ENCODE measurements at places on chromosomes 6 and 20. TPM values are rescaled to one million over a fixed set of nuclear protein-coding genes. Genes with fewer than 3 reads are reported as not detected.

Gene NAPB
- total RNA-seq, result 8.5 TPM

Gene FAM162B
- total RNA-seq, result not detected

DNA sequence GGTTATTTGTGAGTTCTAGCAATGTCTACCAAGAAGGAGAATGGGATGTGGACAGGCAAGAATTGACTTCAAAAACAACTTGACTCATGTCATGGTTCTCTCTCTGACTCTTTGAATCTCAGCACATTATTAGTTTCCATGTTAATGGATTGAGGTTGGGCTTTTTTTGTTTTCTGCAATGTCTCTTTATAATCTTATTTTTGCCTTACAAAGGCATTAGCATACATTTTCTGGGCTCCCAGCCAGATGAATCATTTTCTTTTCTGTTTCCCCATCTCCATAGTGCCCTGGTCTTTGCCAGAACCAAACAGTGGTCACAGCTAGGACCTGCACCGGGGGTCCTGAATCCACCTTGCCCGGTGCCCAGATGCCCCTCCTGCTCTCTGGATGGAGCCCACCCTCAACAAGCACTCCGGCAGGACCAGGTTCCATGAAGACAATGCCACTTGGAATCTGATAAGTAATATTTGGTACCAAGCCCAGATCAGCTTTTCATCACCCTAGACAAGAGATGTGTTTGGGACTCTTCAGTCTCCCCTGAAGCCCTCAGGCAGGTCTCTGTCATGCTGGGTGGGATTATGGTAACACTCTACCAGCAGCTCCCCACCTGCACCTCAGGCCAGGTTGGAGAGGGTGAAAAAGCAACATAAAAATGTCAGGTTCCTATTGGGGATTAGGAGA is 266.7 kb upstream of the SULF2 start:
- no peaks in the 10 kb centered on the region for H3K4me1 ChIP-seq
- no peak overlapping the region for H3K4me3 ChIP-seq
- H3K36me3 ChIP-seq, result no peaks in the 10 kb centered on the region
- peaks cover 11% of the 10 kb centered on the region for H3K27me3 ChIP-seq
- H3K27ac ChIP-seq, result no peak overlapping the region
- DNase-seq, result no peak

DNA sequence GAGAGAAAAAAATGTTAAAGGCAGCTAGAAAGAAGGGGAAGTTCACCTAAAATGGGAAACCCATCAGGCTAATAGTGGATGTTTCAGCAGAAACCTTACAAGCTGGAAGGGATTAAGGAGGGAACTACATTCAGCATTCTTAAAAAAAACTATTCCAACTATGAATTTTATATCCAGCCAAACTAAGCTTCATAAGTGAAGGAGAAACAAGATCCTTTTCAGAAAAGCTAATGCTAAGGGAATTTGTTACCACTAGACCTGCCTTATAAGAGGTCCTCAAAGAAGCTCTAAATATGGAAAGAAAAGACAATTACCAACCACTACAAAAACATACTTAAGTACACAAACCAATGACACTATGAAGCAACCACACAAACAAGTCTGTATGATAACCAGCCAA is 59.2 kb upstream of the SLC35F1 start:
- H3K4me3 ChIP-seq, result no peak overlapping the region
- H3K27me3 ChIP-seq, result no peaks in the 10 kb centered on the region
- no peaks in the 10 kb centered on the region for H3K36me3 ChIP-seq
- DNase-seq, result no peak
- H3K27ac ChIP-seq, result no peak overlapping the region

DNA sequence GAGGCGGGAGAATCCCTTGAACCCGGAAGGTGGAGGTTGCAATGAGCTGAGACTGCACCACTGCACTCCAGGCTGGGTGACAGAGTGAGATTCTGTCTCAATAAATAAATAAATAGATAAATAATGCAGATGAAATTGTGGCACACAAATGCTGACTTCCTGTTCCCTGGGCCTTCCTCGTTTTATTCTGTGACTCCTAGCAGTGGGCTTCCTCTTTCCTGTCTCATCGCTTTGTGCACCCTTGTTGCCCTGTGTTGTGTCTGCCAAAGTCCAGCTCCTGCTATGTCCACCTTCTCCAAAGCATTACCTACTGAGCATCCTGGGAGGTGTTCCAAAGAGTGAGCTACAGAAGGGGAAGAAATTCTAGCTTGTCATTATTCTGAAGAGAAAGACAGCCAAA is 100.2 kb upstream of the TIAM2 start:
- no peak for DNase-seq
- H3K4me3 ChIP-seq, result no peak overlapping the region
- no peaks in the 10 kb centered on the region for H3K27me3 ChIP-seq

GRCh38 chr6:168968228-168968627 is 285.4 kb downstream of the THBS2 start:
- H3K27me3 ChIP-seq, result peaks cover 48% of the 10 kb centered on the region
- H3K4me1 ChIP-seq, result no peaks in the 10 kb centered on the region
- H3K4me3 ChIP-seq, result no peak overlapping the region

GRCh38 chr6:88208726-88209125 is 42.6 kb upstream of the CNR1 start:
- DNase-seq, result no peak
- no peaks in the 10 kb centered on the region for H3K36me3 ChIP-seq
- H3K27me3 ChIP-seq, result peaks cover 26% of the 10 kb centered on the region
- H3K4me3 ChIP-seq, result no peak overlapping the region
- no peak overlapping the region for H3K27ac ChIP-seq
- H3K4me1 ChIP-seq, result no peaks in the 10 kb centered on the region

- no peaks in the 10 kb centered on the region for H3K36me3 ChIP-seq
- no peak overlapping the region for H3K4me3 ChIP-seq
- H3K27me3 ChIP-seq, result no peaks in the 10 kb centered on the region
These were observed 559.5 kb upstream of the MMS22L start for GRCh38 chr6:97842521-97842920.

Gene TPD52L1
- total RNA-seq, result not detected

DNA sequence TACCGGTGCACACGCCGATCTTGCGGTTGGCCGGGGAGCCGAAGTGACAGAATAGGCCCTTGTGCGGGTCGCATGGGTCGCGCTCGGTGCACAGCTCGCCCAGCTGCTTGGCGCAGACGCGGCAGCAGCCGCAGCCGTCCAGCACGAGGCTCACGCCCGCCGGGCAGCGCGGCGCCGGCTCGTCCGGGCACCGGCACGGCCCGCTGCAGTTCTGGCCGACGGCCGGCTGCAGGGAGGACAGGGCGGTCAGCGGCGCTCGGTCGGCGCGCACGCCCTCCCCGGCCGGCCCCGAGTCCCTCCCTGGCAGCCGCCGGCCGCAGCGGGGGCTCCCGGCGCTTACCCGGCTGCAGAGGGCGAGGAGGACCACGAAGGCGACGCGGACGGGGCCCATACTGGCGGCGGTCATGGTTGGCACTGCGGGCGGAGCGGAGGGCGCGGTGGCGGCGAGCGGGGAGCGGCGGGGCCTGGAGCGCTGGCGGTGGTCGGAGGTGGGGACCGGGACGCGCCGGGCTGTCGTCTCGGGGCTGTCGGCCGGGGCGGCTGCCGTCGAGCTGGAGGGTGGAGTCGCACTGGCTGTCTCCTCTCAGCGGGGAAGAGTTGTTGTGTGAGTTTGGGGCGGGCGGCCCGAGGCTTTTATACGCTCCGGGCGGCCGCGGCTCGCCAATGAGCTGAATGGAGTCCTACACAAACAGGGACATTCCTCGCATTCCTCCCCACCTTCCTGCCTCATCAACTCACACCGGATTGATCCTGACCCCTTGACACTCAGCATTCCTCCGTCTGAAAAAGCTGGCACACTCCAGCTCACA is at the start of gene CCN2:
Gene CCN2 (minus strand): TSS at position 606 of the 809 bp plus-strand sequence. CDS start 200 bp downstream, at position 406.
- no peak for DNase-seq
- peaks cover 15% of the 10 kb centered on the region for H3K4me1 ChIP-seq

DNA sequence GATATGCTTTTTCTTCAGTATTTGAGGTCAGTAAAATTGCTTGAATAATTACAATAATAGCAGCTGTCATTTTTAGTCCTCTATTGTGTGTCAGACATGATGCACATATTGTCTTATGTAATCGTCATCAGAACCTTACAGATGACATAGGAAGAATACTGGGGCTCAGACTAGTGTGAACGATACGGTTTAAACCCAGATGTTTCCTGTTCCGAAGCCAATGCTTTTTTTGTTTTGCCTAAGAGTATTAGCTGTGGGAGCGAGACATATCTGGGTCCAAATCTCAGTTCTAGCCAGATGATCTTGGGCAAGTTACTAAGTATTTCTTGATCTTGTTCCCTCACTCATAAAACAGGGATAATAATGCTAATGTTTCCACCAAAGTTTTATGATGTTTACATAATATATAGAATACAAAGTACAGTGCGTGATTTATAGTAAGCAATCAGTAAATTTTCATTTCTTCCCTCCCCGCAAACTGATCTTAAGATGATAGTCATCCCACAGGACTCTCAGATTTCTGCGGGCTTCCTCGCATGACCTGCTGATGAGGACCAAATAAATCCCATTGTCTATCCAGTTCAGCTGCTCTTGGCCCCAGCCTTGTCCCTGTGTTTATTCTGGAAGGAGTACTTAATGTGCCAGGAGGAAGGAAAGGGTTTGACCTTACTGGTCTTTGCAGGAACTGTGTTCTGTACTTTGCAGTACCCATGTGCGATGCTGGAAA is 98.2 kb downstream of the CAP2 start:
- H3K4me3 ChIP-seq, result no peak overlapping the region
- H3K27me3 ChIP-seq, result peaks cover 79% of the 10 kb centered on the region
- H3K27ac ChIP-seq, result no peak overlapping the region
- peaks cover 8% of the 10 kb centered on the region for H3K4me1 ChIP-seq

GRCh38 chr6:17283074-17283473 is 1.9 kb downstream of the RBM24 start:
- peaks cover 82% of the 10 kb centered on the region for H3K27me3 ChIP-seq
- H3K36me3 ChIP-seq, result no peaks in the 10 kb centered on the region
- DNase-seq, result no peak

DNA sequence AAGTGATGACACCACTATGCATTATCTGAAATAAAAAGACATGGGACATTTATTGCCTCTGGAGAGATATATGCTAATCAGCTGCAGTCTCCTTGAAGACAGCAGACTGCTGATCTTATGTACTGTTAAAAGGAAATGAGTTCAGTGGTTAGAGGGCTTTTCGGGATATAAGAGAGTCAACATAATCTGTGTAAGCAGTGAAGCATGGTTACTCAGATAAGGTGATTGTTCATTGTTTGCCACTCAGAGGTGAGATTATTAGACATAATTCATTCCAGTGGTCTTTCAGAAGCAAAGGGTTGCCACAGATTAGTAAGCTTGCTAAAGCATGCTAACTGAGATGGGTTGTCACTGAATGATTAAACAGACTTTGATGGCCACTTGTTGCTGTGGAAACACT is 1450.7 kb upstream of the ADGRB3 start:
- no peaks in the 10 kb centered on the region for H3K27me3 ChIP-seq
- H3K4me1 ChIP-seq, result no peaks in the 10 kb centered on the region
- H3K4me3 ChIP-seq, result no peak overlapping the region
- H3K27ac ChIP-seq, result no peak overlapping the region
- DNase-seq, result no peak

DNA sequence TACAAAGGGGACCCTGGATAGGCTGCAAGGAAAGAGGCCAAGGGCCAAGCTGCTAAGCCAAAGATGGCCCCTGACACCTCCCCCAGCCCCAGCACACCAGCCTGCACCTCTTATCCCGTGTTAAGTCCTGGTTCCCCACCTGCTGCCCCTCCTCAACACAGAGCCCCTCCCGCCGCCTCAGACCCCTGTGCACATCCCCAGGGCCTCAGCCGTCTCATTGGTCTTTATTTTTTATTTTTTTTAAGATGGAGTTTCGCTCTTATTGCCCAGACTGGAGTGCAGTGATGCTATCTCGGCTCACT is 37.1 kb upstream of the MDFI start:
- no peak overlapping the region for H3K4me3 ChIP-seq
- peaks cover 13% of the 10 kb centered on the region for H3K4me1 ChIP-seq

Gene FAM217A
- total RNA-seq, result not detected

GRCh38 chr6:154592199-154592860 is 81.8 kb upstream of the CNKSR3 start:
- DNase-seq, result no peak
- H3K4me1 ChIP-seq, result no peaks in the 10 kb centered on the region
- H3K27ac ChIP-seq, result no peak overlapping the region
- H3K4me3 ChIP-seq, result no peak overlapping the region
- no peaks in the 10 kb centered on the region for H3K36me3 ChIP-seq
- H3K27me3 ChIP-seq, result peaks cover 3% of the 10 kb centered on the region

Gene MAP3K4
- 188 TPM for total RNA-seq

GRCh38 chr6:20251525-20251924 is 39.3 kb upstream of the MBOAT1 start:
- H3K27me3 ChIP-seq, result no peaks in the 10 kb centered on the region
- H3K36me3 ChIP-seq, result no peaks in the 10 kb centered on the region
- H3K4me1 ChIP-seq, result no peaks in the 10 kb centered on the region
- no peak overlapping the region for H3K4me3 ChIP-seq
- H3K27ac ChIP-seq, result no peak overlapping the region
- no peak for DNase-seq

Gene FRK
- not detected for total RNA-seq

Gene SLC25A27
- not detected for total RNA-seq

Gene LSM2
- total RNA-seq, result 20.9 TPM

Gene SMIM28
- not detected for total RNA-seq

GRCh38 chr20:34222208-34222607 is 19.0 kb upstream of the ASIP start:
- no peak for DNase-seq
- no peak overlapping the region for H3K27ac ChIP-seq
- peaks cover 3% of the 10 kb centered on the region for H3K36me3 ChIP-seq
- H3K4me3 ChIP-seq, result no peak overlapping the region
- peaks cover 41% of the 10 kb centered on the region for H3K27me3 ChIP-seq

Gene IL20RA
- total RNA-seq, result not detected

DNA sequence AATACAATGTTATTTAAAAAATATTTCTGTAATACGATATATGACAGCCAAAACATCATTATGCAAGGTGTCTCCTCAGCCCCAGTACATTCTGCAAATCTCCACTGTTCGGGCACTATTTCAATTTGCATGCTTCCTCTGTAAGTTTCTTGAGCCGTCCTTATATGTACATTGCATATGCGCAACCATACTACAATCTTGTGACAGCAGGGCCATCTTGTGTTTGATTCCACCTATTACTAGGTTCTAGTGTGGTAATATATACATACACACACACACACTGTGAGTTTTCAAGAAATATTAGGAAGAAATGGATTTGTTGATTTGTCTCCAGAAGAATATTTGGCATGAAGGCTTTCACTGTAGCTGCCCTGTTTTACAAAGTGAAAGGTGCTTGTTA is 9.8 kb downstream of the LYRM4 start:
- DNase-seq, result no peak
- no peak overlapping the region for H3K27ac ChIP-seq
- peaks cover 4% of the 10 kb centered on the region for H3K36me3 ChIP-seq
- H3K4me3 ChIP-seq, result no peak overlapping the region
- peaks cover 7% of the 10 kb centered on the region for H3K4me1 ChIP-seq

Gene SOBP
- not detected for total RNA-seq

DNA sequence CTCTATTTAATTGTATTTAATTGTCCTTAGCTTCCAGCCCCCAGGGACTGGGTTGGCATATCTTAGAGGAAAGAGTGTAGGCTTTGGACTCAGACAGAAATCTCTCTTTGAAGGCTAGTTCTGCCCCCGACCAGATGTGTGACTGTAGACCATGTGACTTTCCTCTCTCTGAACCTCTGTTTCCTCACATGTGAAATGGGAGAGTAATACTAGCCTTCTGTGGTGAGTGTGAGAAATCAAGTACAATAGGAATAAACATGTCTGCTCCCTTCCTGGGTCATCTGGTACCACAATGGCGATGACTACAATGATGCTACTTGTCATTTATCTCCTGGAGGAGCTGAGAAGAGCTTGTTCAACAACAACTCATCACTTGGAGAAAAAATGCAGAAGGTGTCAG is 179.9 kb downstream of the LRFN2 start:
- no peak overlapping the region for H3K27ac ChIP-seq
- peaks cover 33% of the 10 kb centered on the region for H3K27me3 ChIP-seq
- DNase-seq, result no peak
- H3K4me3 ChIP-seq, result no peak overlapping the region
- peaks cover 4% of the 10 kb centered on the region for H3K4me1 ChIP-seq

All from T-helper 17 cell (primary cell).